Stimulated activated CD4-positive, alpha-beta T cell treated with anti-CD3 and anti-CD28 coated beads, Interleukin-2, amount 100 ng/mL, for 24 hours (primary cell): ENCODE measurements at places on chromosomes 3 and 15.

DNA sequence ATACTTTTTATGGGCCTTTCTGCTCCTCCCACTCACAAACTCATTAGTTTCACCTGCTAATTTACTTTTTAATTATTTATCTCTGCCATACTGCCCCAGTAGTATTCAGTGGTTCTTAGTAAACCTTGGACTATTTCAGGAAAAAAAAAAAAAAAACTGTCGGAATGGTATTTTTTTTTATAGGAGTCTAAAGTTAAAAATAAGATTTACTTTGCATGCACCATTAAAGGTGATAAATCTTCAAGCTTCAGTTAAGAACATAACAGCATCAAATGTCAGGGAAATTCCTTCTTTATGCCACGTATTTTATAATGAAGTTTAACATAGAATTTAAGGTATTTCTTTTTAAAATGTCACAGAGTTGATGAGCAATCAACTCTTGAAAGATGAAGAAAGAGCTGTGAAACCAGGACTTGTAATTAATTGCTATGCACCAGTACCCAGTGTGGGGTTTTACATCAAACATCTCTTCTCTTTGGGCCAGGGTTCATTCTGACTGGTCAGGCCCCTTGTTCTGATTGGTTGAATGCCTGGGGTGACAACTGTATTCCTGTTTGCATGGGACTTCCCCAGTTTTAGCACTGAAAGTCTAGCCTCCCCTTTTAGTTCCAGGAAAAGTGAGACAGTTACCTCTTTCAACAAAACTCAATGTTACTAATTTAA lies 40.3 kb upstream of the PTPRG start:
- DNase-seq = peak; percentile 35

GRCh38 chr15:44500555-44500954 lies 36.4 kb upstream of the EIF3J start:
- DNase-seq = no peak

GRCh38 chr15:96124436-96124835 lies 206.1 kb upstream of the NR2F2 start:
- no peak for DNase-seq

- DNase-seq = no peak
Observed at GRCh38 chr3:94524102-94524919, 461.4 kb downstream of the NSUN3 start.

- no peak for DNase-seq
Observed at GRCh38 chr3:187811585-187812250, 66.5 kb upstream of the BCL6 start.
